Astrocyte of the cerebellum (primary cell): ENCODE measurements at places on chromosomes 2 and 18.

- DNase-seq = peak; percentile 48
These were observed 219.0 kb upstream of the HS6ST1 start for GRCh38 chr2:128537646-128538045.

- no peak for DNase-seq
These were observed 525.1 kb upstream of the FAM98A start for GRCh38 chr2:34123996-34124785.

- DNase-seq = no peak
These were observed 16.0 kb upstream of the CHRNA1 start for GRCh38 chr2:174780191-174780840.

DNA sequence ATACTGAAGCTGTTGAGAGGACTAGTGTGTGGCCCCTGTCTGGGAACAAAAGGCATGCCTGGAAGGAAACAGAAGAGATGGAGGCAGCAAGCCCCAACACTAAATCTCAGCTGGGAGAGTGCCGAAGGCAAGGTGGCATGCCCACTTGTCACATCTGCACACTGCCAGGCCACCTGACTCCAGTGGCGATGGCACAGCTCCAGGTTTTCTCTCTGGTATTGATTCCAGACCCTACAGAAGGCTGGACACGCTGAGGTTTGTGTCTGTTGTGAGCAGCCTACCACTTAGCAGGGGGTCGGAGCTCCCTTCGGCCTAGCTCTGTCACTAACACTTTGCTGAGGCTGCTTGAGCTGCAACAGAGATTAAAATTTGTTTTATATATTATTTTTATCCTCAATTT is 307.3 kb downstream of the TDRD15 start:
- DNase-seq = no peak

GRCh38 chr2:192570788-192571187 is 376.1 kb upstream of the TMEFF2 start:
- DNase-seq = no peak

GRCh38 chr18:10374636-10375293 is 79.7 kb upstream of the APCDD1 start:
- DNase-seq = no peak

DNA sequence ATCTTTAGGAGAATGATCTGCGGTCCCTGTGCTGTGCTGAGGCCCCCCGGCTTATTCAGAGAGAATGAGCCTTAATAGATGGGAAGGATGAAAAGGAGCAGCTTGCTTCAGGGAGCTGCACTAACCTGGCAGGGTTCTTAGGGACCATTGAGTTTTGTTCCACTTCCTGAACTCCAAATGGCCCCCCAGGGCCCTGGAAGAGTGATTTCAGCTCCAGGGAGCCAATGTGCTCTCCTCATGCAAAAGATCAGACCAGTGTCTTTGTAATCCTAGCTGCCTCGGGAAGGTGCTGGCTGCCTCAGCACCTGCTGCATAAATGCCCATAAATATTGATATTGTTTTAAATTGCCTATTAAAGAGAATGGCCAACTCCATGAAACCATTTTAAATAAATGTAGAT is 210.2 kb downstream of the NCK2 start:
- no peak for DNase-seq

DNA sequence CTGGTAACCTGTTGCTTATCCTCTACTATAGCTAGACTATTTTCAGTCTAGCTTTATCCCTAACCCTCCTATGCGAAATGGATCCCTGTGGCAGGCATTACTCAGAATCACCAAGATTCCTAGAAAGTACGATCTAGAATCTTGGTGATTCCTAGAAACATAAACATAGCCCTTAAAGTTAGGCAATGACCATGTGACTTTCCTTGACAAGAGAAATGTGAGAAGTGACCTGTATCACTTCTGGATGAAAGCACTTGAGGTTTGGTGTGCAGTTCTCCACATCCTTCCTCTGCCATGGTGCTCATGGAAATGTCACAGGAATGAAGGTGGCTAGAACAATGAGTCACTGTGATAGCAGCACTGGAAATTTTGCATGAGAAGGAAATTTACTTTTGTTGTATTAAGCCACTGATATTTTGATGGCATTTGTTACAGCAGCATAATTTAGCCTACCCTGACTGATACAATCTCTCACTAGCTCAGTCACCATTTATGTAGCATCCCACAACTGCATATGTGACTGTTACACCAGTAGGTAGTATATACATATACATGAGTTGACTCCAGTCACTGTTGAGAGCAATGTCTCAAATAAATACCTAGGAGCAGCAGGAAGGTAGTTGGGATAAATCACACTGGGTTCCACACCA is 68.3 kb upstream of the MAPRE2 start:
- no peak for DNase-seq
